RCC 7860 (cell line): ENCODE measurements at places on chromosomes 2 and 18.

DNA sequence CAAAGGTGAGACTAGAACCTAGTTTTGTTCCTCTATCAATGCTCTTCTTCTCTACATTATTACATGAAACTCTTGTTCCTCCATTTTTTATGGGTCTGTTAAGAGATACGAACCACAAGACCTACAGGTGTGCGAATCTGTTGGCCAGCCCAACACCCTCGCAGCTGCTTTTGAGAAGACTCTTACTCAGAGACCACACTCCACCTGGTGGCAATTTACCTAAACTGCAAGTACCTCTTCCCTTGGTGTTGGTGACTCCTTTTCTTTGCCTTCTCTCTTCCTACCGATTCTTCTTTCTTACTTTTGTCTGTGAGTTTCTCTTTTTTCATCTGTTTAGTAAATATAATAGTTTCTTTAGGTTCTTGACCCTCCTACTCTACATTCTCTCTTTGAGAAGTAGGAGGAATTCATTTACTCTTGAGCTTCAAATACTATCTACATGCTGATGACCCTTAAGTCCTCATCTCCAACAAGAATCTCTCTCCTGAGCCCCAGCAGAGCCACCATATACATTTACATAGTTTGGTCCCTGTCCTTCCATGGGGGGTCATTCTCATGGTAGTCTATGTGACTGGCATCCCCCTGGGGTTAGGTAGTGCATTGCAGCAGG lies 81.8 kb upstream of the GAREM1 start:
- peak; percentile 13 for DNase-seq

DNA sequence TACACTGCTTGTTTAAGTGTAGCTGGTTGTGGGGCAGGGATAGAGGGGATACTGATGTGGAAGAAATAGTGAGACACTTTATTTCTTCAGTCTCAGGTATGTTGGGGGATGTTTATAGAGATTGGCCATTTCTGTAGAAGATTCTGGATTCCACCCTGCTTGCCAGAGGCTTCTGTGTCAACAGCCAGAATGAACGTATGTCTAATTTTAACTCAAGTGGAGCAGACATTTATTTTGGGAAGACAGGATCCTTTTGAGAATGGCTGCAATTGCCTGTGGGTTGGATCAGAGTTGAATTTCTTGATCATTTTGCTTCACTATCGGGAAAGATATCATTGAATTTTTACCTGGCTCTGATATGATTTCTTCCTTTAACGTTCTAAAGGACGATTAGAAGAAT lies 465.6 kb upstream of the SLC14A2 start:
- no peak for DNase-seq

GRCh38 chr2:227267410-227268115 lies 57.5 kb upstream of the MFF start:
- DNase-seq: no peak

DNA sequence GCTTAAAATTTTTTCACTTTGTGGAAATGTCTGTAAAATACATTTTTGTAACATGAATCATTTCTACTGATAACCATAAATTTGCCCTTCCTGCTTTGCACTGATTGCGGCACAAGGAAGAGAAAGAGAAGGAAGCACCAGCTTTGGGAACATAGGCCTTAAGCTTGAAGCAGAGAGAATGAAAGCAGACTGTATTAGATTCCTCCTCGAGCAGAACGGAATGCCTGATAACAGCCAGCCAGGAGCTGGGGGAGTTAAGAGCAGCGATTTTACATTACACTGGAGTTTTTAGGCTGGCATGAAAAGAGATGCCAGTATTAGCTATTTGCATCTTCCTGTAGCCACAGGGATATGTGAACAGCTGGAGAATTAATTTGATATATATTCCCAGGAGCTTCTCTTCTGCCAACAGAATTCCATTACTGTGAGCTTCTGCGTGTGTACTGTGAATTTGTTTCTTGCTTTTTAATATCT lies 33.5 kb downstream of the CRIM1 start:
- peak; percentile 68 for DNase-seq

DNA sequence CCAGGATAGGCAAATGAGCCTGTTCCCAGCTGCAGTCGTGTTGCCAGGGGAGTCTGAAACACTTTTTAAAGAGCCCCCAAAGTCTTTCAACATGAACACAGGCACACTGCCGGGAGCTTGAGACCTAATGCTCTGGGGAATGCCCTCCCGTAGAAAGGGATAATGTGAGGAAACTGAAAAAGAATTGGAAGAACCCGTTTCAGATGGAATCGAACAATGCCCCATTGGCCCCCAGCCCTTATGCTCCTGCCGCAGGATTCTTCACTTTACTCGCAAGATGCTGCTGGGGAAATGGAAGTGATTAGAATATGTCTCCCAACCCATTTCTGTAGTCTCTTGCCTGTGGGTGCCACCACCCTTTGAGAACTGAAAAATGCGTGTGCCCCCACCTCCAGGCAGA lies 136.3 kb upstream of the GATA6 start:
- no peak for DNase-seq
